CD4-positive, alpha-beta T cell treated with Interleukin-17A for 1 hour (primary cell): ENCODE measurements at places on chromosomes 6 and 20.

DNA sequence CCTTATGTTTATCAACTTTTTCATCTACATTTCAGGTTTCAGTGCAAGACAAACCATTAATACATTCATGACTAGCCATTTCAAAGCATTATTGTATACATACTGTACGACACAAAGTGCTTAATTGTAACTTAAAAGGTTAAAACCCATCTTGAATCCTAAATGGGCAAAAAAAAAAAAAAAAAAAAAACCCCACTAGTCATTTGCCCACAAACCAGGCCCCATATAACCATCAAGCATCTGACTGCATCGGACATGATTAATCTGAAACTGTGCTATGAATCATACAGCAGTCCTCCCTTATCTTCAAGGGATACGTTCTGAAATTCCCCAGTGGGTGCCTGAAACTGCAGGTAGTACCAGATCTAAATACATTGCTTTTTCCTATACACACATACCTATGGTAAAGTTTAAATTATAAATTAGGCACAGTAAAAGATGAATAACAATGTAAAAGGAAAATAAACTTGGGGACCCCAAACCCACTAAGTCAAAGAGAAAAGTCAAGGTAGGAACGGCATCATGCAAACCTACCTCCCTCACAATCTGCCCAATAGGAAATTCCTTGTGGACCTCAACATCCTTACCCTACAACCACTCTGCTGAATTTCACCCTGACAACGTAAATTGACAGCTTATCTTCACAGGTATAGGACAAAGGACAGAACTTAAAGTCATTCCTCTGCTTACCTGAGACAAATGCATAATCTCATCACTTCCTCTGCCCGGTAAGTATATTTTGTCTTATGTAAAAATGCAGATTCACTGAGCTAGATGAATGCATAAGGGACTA lies 14.3 kb downstream of the B4GALT5 start:
- peak; percentile 47 for DNase-seq

GRCh38 chr6:91879386-91879995 lies 1292.6 kb upstream of the MAP3K7 start:
- DNase-seq, result no peak

- no peak for DNase-seq
These were observed 30.0 kb downstream of the SIRPA start for GRCh38 chr20:1924910-1925861.

GRCh38 chr6:155646443-155646842 lies 190.8 kb upstream of the NOX3 start:
- DNase-seq, result no peak

DNA sequence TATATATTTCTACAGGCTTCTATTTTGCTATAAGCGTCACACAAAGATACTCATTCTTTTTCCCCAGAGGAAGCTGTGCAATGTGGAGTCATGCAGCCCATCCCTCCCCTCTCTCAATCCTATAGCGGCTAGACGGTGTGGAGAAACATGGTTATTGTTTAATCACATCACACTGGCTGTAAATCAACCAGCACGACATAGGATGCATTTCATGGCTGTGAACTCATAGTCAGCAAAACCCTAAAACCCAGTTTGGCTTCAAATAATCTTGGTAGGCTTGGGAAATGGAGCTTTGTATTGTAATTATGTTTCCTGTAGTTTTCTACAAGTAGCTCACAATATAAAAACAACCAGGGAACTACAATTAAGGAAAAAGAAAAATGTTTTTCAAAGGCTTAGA lies 16.8 kb downstream of the FOXC1 start:
- no peak for DNase-seq

GRCh38 chr6:34513646-34514045 lies 42.5 kb downstream of the SPDEF start:
- DNase-seq, result no peak
